Activated CD8-positive, alpha-beta memory T cell treated with anti-CD3 and anti-CD28 coated beads for 1 hour (primary cell): ENCODE measurements at places on chromosomes 3 and 15.

- no peak for DNase-seq
Measured at GRCh38 chr3:173395073-173395411, 2.5 kb upstream of the NLGN1 start.

DNA sequence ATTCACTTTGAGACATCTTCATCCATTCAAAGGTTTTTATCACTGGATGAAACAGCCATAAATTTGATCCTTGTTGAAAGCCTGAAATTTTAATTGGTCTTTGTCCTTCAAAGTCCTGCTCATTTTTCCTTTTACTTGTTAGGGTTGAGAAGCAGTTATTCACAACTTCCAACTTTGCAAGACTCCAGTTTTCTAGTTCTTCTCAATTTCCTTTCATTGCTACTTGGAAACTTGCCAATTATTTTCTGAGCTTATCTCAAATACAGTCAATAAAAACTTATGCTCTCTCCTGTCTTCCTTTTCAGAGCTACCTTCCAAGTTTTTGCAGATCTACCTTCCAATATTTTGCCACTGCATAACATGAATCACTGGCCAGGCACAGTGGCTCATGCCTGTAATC is 23.7 kb upstream of the CD276 start:
- no peak for DNase-seq

GRCh38 chr3:175433026-175433674 is 574.0 kb downstream of the NAALADL2 start:
- DNase-seq: no peak

- no peak for DNase-seq
Measured at GRCh38 chr3:38655708-38656300, 6.3 kb upstream of the SCN5A start.

DNA sequence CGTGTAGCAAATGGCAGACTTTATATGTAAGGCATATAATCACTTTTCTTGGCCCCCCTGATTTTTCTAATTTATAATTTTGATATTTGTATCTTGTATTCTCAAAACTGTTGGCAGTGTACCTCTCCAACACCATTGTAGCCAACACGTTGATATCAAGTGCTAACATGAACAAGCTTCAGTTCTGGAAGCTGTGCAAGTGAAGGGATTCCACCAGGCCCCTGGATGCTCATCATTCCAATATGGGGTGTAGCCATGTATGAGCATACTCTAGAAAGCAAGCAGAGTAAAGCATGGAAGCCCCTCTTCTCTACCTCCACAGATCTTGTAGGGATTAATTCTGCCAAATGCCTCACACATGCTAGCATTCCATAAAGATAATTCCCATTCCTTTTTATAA is 211.3 kb downstream of the MYRIP start:
- DNase-seq: no peak

DNA sequence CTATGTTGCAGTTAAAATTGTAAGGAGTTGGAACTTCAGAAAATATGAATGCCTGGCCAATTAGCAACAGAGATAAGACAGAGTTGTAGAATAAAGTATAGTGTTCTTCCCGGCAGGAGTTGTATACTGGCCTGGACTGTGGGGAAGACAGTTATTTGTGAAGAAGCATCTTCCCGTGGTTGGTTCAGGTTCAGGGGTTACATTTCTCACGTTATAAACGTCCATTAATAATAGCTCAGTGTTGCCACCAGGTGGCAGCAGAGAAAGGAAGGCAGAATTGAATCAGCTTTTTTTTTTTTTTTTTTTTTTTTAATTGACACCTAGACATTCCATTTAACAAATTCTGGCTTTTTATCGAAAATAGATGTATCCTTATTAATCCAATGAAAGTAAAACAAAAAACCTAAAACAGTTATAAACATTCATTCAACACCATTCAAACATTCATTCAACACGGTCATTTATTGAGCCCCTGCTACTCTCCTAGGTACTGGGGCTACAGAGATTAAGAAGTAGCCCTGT is 66.4 kb upstream of the NR2E3 start:
- DNase-seq: peak; percentile 39

- no peak for DNase-seq
Measured at GRCh38 chr3:23402728-23403492, 199.8 kb downstream of the UBE2E2 start.

DNA sequence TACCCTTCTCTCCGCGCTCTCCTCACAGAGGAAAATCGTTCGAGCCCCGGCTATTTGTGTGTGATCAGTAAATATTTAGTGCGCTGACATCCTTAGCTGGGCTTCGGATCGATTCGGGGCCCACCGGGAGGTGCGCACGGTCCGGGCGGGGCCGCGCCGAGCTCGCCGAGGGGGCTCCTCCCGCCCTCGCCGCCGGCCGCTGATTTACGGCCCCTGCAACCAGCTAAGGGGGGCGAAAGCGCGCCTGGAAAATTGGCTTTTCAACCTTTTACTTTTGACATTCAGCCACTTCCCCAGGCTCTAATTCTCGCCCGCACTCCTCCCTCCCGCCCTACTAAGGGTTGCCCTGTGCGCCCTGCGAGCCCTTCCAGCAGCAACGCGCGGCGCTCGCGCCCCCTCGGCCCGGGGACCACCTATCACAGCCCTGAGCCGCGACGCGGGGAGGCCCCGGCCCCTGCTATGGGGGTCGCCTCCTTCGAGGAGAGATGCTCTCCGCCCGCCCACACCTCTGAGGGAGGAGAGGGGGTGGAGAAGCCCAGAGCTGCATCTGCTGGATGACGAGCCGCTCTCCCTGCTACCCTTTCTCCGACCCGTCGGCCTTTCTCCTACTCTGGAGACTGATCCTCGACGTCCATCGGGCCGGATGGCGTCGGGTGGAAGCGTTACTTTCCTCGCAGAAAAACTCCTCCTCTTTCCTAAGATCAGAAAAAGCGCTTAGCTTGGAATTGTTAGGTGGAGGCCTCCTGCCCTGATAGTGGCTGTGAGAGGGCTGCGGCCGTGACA is 7.8 kb upstream of the NR2F2 start:
- no peak for DNase-seq

DNA sequence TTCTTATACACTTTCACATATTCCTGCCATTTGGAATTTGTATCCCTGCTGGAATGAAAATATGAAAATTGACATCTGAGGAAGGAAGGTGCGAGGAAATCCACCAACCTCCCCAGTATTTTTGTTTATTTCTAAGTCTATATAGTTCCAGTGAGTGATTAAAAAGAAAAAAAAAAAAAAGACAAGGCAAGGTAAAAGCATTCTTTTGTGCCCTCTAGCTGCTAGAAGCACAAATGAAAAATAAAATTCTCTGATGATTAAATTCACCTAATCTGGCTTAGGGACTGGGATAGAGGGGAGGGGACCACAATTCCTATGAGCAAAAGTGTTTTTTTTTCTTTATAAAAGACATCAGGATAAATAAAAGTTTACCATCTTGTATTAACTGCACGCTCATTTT is 370.9 kb downstream of the NR2F2 start:
- DNase-seq: no peak

- DNase-seq: no peak
Measured at GRCh38 chr15:46677491-46677890, 1039.8 kb upstream of the SEMA6D start.

DNA sequence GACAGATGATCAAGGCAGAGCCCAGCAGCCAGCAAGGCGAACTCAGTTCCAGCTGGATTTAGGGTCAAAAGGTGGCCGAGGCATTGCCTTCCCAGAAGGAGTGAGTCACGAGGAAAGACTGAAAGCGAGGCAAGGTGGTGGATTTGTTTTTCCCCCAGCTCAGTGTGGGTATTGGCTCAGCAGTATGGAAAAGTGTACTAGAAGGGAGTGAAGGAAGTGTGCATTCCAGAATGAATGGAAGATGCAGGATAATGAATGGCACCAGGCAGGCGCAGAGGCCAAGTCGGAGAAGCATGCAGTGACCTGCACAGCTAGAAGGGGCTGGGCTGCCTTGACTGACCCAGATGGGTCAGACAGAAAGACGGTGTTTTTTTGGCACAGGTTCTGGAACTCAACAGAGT is 46.3 kb downstream of the FOXP1 start:
- no peak for DNase-seq

DNA sequence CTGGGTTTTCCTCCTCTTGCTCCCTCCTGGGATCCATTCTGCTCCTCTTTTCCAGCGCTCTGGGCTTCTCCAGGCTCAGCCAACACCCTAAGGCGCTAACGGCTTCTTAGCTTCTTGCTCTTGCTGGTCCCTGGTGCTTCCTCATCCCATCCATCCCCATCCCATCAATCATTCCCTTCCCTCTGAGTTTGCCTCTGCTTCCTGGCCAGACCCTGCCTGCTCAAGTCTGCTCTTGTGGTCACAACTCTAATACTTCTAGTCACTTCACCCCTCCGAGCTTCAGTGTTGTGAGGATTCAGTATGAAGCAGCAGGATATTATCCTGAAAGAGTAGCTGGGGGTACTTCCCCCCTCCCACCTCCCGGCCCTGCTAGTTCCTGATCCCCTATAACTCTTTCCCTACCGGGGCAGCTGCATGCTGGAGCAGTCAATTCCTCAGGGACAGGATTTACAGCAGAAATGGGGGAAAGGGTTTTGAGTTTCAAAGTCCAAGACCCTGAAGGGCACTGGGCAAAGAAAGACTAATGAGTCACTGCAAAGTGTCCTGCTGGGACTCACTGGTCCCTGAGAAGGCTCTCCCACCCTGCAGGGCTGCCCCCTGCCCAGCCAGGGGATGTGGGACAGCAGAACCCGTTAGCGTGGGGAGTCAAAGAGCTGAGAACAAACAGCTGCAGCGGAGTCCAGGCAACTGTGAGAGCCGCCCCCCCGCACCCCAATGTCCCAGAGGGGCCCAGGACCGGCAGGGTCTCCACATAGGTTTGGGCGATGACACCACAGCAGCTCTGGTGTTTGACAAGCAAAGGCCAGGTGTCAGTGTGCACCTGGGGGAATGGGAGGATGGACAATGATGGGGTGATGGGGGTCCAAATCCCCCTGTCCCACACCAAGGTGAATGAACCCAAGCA is 2.3 kb upstream of the SYNM start:
- DNase-seq: no peak

- DNase-seq: no peak
Measured at GRCh38 chr3:123305192-123305591, 103.4 kb downstream of the SEC22A start.

DNA sequence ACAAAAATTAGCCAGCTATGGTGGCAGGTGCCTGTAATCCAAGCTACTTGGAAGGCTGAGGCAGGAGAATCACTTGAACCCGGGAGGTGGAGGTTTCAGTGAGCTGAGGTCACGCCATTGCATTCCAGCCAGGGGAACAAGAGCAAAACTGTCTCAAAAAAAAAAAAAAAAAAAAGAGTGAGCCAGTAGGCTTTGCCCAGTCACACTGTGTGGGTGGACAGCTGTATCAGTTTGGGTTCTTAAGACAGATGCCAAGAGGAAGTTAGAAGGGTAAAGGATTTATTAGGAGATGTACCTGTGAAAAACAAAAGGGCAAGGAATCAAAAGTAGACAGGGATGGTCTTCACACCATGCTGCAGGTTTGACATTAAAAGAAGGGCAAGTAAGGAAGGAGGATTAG is 86.1 kb upstream of the CGNL1 start:
- no peak for DNase-seq

GRCh38 chr3:148202386-148202785 is 495.3 kb upstream of the AGTR1 start:
- no peak for DNase-seq

GRCh38 chr3:177596248-177596815 is 399.1 kb upstream of the TBL1XR1 start:
- DNase-seq: no peak

DNA sequence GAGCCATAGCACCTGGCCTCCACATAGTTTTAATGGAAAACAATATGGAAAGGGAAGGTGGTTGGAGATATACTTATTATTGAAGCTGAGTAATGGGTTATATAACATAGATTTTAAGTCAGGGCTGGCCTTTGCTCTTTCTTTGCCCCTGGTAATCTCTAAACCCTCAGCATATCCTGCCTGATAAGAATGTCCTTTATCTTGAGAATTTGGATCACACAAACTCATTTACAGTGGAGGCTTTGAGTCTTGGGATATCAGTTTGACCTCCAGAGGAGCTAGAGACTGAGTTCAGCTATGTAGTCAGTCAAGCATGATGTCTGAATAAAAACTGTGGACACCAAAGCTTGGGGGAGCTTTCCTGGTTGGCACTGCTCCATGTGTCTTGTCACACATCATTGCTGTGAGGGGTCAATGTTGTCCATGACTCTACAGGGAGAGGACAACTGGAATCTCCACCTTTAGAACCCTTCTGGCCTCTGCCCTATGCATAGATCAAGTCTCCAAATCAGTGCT is 9.0 kb upstream of the C3orf33 start:
- no peak for DNase-seq

- DNase-seq: no peak
Measured at GRCh38 chr15:40047415-40048210, 8.6 kb upstream of the SRP14 start.

DNA sequence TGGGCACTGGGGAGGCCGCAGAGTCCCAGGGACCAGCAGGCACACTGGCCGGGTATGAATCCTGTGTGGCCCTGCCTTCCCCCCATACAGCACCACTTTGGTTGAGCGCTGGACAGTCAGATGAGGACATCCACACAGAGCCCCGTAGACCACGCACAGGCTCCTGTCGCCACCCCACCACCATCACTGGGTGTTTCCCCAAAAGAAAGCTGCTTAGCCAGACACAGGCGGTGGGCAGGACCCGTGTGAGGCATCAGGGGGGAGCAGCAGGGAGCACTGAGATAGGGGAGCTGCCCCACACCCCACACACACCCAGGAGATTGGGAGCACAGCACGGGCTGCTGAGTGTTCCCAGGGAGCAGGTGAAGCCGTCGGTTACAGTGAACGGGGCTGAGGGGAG is 42.4 kb upstream of the SLC41A3 start:
- no peak for DNase-seq

GRCh38 chr15:91635641-91636040 is 217.9 kb upstream of the SLCO3A1 start:
- DNase-seq: no peak

DNA sequence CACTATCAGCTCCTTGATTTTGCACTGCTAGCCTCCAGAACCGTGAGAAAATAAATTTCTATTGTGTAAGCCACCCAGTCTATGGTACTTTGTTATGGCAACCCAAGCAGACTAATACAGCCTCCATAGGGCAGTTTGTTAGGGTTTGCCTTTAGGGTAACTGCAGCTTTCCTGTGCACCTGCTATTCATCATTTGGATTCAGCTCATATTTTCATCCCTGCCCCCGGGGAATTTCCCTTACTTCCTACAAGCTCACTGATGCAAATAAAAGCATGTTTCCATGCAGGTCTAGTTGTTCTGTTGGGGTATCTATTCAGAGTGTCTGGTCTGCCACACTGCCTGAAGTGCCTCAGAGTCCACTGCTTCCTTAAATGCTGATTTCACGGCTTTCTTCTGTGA is 48.6 kb upstream of the ATOSA start:
- DNase-seq: no peak

- no peak for DNase-seq
Measured at GRCh38 chr3:151553888-151554287, 93.0 kb upstream of the IGSF10 start.

- no peak for DNase-seq
Measured at GRCh38 chr3:128430301-128430700, 36.4 kb downstream of the DNAJB8 start.

GRCh38 chr15:77409259-77410156 is 10.4 kb downstream of the PEAK1 start:
- DNase-seq: no peak

DNA sequence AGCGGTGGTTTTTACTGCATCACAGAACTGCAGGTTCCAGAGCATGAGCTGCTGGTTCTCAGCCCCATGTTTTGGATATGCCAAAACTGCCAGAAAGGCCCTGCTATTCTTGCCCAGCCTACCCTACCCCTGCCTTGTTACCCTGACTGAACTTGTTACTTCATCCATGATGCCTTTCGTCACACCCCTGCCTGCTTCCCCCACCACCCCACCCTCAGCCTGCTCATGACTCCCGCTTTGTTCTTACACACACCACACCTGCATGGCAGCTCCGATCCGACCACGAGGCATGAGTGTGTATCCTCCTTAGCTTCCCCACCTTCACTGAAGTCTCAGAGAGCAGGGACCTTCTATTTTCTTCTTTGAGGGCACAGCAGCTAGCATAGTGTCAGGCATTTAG is 5.1 kb upstream of the TM4SF1 start:
- no peak for DNase-seq
